ENCODE measurements at places on chromosomes 12 and 14.
A peak's percentile ranks its signal among the peaks of the same experiment; 100 is the strongest.

GRCh38 chr14:49250517-49250916 is 335.7 kb downstream of the RPS29 start:
- no peak for DNase-seq

GRCh38 chr12:16611146-16611545 is 5.2 kb upstream of the LMO3 start:
- no peak for DNase-seq

GRCh38 chr12:52494518-52494917 is 1.5 kb upstream of the KRT6A start:
- DNase-seq = no peak

DNA sequence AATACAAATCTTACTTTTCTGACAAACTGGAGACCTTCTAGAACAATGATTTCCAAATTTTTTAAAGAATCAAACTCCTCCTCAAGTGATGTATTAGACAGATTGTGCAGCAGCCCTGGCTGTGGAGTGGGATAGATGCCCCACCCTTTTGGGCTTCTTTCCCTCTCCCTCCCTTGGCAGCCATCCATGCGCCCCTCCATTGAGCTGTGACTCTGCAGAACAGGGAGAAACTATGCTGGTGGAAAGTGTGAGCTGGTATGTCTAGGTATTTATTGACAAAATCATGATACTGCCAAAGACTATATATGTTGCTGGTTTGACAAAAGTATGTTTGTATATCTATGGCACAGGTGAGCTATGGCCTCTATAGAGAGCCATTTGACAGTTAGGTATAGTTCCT is 138.5 kb downstream of the KTN1 start:
- DNase-seq = no peak

- DNase-seq = no peak
These were observed 42.0 kb downstream of the GLIPR1L2 start for GRCh38 chr12:75432924-75433323.

GRCh38 chr14:30610787-30611343 is 11.3 kb upstream of the SCFD1 start:
- no peak for DNase-seq

- DNase-seq = no peak
These were observed 146.8 kb upstream of the LRIG3 start for GRCh38 chr12:59067083-59067482.

DNA sequence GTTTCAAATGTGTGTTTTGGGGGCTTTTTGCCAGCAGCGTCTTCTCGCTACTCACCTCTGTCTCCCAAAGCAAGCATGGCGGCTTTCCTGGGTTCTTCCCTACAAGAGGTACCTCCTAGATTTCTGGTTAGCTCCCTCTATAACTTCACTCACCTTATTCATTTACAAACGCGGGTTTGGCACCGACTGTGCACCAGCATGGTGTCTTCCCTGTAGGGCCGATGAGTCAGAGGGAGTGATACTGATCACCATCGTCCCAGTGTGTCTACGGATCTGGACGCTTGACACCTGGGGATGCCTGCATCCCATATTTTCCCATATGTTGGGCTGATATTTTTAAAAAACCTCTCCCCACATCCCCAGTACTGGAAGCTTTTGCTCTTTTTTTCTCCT is 8.0 kb upstream of the SERPINA12 start:
- DNase-seq = no peak

DNA sequence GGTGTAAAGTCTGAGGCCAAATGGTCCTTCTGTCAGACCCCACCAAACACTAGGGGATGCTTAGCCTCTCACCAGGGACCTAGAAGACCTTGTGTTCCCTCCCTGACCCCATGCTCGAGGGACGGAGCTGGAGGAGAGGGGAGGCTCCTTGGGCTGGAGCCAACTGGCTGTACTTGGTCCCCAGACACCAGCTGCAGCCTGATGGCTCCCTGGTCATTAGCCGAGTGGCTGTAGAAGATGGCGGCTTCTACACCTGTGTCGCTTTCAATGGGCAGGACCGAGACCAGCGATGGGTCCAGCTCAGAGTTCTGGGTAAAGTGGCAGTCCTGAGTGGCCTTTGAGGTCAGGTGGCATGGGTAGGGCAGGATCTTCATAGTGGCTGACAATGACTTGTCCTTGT is 29.0 kb downstream of the PAPLN start:
- no peak for DNase-seq

GRCh38 chr12:15984097-15984800 is 73.1 kb downstream of the DERA start:
- no peak for DNase-seq

GRCh38 chr14:60163693-60164092 is 1.5 kb downstream of the DHRS7 start:
- DNase-seq = no peak

GRCh38 chr12:98893675-98894411 is 248.8 kb downstream of the APAF1 start:
- no peak for DNase-seq

DNA sequence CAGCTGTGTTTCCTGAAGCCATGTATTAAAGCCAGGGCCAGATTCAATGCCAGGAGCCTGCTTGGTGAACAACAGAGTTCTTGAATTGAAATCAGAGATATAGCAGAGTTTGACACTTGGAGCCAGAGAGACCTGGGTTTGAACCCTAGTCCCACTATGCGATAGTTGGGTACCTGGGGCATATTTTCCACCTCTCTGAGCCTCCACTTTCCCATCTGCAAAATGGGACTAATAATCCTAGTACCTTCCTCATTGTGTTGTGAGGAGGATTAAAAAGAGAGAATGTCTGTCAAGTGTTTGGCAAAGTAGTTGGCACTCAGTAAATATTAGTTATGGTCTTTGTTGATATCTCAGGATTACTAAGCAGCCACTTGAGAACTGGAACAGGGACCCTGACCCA is 6.0 kb upstream of the HRK start:
- no peak for DNase-seq

- no peak for DNase-seq
These were observed 7.3 kb upstream of the FIGNL2 start for GRCh38 chr12:51855586-51856428.

GRCh38 chr14:100565650-100566049 is 21.6 kb downstream of the BEGAIN start:
- DNase-seq = no peak

- no peak for DNase-seq
These were observed 20.9 kb downstream of the PLEKHA5 start for GRCh38 chr12:19150273-19150900.

DNA sequence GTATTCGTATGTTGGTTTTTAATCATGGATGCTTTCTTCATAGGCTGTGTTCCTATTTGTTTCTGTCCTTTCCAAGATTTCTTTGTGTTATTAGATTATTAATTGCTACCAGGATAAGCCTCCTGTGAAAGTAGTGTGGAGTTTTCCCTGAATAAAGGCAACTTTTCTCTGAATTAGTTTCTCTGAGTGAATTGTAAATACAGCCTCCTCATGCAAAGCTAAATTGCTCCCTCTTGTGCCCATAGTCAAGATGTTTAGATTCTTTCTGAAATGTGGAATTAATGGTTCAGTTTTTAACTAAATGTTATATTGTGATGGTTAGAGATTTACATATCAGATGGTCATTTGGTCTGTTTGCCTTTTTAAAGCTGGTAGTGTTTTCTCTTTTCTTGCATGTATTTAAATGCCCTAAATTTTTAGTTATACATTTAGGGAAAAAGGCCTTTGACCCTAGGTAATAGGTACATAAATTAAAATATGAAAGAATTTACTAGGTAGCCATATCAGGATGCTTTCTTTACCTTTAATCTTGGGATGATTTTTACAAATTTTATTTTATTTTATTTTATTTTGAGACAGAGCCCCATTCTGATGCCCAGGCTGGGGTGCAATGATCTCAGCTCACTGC is 8.9 kb downstream of the APAF1 start:
- peak; percentile 14 for DNase-seq

DNA sequence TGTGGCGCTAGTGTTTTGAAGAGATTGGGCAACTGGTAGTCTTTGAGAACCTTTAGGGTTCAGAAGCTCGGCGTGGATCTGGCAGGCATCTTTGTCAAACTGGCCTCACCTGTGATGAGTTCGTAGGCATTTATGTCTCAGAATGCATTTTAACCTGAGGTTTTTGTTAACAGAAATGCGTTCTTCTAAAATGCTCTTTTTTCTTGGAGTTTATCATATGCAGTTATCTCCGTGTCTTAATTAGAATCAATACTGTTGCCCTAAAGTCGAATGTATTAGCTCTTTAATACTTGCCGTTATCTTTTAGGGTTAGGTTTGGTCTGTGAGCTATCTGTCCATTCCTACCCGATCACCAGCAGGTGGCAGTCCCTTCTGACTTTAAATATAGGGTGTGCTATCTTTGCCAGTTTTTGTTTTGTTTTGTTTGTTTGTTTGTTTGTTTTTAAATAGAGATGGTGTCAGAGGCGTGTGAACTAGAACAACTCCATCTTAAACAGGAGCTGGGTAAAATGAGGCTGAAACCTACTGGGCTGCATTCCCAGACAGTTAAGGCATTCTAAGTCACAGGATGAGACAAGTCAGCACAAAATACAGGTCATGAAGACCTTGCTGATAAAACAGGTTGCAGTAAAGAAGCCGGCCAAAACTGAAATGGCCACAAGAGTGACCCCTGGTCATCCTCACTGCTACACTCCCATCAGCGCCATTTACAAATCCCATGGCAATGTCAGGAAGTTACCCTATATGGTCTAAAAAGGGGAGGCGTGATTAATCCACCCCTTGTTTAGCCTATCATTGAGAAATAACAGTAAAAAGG is 1.4 kb downstream of the ATF1 start:
- no peak for DNase-seq

GRCh38 chr12:52946797-52947547 is 1.9 kb upstream of the KRT18 start:
- no peak for DNase-seq

DNA sequence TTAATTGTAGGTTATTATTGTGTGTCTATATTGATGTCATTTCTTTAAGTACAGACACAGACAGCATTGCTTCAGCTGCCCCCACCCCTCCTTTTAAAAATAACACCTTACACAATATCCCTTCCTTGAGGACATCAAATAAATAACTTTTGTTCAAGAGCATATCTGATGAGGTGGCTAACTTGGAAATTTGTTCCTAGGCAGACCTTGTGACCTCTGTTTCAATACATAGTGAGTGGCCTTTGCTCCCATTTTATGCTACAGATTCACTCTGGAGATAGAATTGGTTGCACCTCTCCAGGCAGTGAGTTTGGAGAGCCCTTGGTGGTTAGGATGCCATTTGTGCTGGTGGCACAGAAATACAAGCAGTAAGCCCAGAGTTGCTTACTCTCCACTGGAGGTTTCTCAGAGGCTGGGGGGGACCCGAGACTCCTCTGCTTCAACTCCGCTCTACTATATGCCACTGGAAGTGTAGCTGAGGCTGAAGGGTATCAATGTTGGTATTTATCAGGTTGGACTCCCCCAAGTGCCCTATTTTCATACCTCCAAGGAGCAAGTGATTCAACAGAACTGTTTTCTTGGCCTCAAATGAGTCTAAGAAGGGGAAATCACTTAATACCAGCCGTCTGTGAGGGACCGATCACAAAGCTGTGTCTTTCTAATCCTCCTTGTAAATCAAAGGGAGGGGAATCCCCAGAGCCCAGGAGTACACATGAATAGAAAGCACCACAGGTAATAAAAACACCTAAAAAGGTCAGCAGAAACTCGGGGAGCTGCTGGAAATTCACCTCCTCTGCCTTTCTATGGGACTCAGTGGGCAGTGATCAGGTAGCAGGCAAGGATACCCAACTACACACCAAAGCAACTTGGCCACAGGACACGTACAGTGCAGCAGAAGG is 463.1 kb downstream of the RAD51B start:
- DNase-seq = no peak

- DNase-seq = no peak
These were observed 52.5 kb downstream of the TMEM132D start for GRCh38 chr12:129851296-129851695.

- DNase-seq = no peak
These were observed 29.8 kb downstream of the GPRC5D start for GRCh38 chr12:12922191-12922616.

GRCh38 chr12:47942614-47943225 is 20.7 kb upstream of the TMEM106C start:
- DNase-seq = no peak

DNA sequence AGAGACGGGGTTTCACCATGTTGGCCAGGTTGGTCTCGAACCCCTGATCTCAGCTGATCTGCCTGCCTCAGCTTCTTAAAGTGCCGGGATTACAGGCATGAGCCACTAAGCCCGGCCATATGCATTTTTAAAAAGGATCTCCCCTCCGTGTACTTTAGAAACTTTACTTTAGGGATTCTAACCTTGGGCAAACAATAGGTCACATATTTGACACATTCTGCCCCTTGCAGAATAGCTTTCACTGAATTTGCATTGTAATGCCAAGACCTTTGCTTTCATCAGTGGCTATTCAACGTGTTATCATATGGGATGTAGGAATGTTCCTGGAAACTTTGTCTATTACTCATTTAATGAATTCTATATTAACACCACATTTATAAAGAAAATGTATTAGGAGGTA is 11.4 kb upstream of the ANKS1B start:
- DNase-seq = no peak

- no peak for DNase-seq
These were observed 35.6 kb downstream of the KRT76 start for GRCh38 chr12:52741375-52742195.

- DNase-seq = no peak
These were observed 88.3 kb upstream of the MDM1 start for GRCh38 chr12:68420225-68421010.

DNA sequence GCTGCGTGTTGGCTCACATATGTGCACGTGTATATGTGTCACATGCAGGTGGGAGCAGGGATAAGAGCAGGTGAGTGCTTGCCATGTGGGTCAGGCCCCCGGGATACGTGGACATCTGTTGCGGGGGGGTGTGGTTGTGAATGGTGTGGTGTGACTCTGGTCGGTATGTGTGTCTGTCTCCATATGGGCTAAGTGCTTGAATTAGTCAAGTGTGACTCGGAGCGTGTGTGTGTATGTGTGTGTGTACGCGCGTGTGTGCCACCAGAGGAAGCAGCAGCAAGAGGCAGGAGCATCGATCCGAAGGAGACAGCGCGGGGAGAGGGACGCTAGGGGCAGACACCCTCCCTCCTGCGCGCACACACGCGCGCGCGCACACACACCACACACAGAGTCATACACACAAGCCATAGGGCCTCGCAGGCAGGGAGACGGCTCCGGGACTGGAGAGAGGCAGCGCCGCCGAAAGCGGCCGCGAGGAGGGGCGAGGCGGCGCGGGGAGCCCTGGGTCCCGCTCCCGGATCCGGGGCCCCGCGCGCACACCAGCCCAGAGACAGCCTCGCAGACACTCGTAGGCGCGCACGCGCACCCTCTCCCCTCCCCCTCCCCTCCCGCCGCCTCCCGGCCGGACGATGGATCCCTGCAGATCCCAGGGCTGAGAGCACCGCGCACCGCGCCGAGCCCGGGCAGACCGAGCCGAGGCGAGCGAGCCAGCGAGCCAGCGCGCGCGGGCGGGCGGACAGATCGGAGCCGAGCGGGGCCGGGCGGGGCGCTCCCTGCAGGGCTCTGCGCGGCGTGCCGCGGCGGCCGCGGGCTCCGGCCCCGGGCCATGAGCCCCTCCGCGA is at the start of gene ASIC1:
TSS of gene ASIC1 (plus strand) at position 597 of the 842 bp plus-strand sequence. CDS start 1,171 bp downstream, outside the sequence.
- DNase-seq = peak; percentile 20

DNA sequence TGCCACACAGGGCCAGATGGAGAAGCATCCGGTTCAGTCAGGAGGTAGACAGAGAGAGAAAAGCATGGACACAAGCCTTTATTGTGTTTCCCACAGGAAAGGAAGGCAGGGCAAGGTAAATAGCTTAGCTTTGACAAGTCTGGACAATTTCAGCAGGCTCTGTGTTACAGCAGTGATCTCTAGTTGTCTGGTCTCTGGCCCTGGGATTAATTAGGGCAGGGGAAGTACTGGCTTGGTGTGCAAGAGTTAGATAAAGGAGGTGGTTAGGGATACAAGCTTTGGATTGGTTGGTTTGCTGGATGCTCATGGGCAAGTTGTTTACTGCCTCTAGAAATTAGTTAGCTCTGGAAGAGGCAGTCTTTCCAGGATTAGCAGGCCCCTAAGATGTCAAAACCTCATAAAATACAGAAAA is 15.1 kb upstream of the NGDN start:
- no peak for DNase-seq
